Activated naive CD4-positive, alpha-beta T cell (primary cell): ENCODE measurements at places on chromosomes 6 and 20.

DNA sequence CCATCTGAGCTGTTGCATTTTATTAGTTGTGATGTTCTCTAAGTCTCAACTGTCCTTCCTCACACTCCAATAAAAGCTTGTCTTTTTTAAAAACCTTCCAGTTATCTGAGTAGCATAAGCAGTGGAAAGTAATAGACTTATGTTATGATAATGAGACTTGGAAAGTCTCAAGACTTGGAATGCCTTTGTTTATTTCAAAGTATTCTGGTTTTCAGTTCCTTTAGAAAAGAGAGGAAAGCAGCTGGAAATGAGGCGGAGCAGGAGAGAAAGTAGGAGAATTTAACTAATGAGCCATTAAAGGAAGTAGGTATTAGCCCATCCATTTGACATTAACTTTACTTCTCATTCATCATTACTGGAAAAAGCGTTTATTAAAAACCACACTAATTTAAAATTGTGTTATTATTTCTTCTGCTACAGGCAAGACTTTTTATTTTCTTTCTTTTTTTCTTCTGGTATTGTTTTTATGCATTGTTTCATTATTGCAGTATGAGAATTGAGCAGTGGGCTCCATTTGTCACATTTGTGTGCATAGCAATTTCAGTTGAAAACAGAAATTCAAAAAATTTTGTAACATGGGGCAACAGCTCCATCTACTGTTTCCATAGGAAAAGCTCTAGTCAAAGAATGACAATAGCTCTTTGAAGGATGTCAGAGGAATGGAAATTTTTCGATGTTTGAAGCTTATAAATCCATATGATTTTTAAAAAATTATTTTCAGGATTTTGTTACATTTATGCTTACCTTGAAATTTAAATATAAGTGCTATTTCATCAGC, 194.8 kb downstream of the COL9A1 start:
- DNase-seq: no peak

GRCh38 chr6:36978421-36979346, 7.3 kb downstream of the MTCH1 start:
- DNase-seq: no peak

DNA sequence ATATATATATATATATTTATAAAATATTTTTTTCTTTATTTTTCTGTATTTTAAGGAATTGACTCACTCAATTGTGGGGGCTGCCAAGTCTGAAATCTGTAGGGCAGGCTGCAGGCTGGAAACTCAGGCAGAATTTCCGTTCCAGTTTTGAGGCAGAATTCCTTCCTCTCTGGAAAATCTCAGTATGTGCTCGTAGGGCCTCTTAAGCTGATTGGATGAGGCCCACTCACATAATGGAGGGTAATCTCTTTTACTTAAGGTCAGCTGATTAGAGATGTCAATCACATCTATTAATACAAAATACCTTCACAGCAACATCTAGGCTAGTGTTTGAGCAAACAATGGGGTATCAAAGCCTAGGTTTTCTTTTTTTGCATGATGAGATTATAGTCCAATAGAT, 244.7 kb upstream of the RNF24 start:
- DNase-seq: no peak

DNA sequence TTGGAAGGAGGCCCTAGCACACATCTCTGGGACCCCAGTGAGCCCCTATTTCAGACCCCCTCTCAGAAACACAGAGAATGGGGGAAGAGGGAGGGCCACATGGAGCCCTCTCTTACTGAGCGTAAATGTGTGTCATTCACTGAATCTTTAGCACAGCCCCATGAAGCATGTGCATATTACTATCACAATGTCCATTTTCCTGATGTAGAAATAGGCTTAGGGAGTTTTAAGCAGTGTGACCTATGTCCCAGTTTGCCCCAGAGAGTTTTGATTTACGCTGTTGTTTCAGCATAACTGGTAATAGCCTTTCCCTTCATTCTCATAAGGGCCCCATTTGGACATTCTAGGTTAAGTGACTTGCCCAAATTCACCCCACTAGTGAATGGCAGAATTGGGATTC, 25.0 kb upstream of the TCP11 start:
- DNase-seq: no peak

DNA sequence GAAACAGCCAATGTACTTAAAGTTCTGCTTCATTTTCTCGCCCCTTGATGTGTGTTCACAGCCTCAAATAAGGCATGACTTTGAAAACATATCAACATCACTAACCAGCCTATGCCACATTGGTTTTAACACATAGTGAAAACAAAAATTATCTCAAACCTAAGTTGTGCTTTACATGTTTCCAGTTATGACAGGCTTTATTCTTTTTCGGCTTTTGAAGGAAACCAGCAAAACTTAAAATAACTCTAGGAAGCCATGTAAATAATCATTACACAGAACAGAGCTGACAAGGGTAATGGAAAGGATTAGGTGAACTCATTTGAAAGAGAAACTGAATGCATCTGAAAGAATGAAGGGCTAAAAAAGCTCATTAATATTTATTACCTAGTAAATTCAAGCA, 42.1 kb downstream of the BMP5 start:
- DNase-seq: no peak
